ENCODE measurements at places on chromosomes 6 and 20.

DNA sequence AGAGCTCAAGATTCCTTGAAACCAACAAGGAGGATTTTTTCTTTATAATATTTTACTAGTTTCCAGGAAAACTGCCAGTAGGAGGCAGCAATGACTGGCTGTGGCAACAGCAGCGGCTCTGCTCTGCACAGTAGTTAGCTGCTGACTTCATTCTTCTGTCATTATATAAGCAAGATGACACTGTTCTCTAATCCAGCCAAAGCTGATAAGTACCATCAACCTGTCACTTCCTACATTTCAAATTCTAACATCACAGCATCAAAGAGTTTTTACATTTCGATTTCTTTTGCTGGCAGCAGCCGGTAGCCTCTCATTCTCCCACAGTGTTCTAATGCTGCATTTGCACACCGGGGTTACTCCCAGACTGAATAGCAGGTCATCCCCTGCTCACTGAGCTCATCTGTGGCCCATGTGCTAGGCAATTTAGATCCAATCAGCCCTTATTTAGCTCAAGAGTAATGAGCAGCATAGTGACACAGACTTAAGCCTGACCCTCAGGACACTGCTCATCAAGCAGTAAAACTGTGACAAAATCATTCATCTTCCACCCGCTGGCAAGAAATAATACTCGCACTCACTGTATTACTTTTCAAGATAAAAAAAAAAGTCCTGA, 67.8 kb downstream of the MMS22L start:
- peak; percentile 88 for DNase-seq

DNA sequence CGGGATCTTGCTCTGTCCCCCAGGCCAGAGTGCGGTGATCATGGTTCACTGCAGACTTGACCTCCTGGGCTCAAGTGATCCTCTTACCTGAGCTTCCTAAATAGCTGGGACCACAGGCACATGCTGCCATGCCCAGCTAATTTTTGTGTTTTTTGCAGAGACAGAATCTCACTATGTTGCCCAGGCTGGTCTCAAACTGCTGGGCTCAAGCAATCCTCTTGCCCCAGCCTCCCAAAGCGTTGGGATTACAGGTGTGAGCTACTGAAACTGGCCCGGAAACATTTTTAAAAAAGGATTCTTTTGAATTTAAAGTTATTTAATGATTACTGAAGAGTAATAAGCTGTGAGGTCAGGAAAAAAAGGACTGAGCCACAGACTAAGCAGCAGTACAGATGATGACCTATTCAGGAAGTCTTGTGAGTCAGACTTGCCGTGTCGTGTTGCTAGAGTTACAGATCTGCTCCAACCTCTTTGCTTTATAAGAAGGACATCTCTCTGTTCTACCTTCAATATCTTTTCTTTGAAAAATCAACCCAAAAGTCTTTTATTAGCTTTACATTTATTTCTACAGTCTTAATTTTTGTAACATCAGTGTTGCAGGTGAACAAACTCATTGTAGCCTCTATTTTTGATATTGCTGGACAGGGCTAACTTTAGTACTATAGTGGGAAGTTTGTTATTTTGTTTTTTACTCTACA, 108.7 kb downstream of the NCOA3 start:
- DNase-seq = peak; percentile 94

DNA sequence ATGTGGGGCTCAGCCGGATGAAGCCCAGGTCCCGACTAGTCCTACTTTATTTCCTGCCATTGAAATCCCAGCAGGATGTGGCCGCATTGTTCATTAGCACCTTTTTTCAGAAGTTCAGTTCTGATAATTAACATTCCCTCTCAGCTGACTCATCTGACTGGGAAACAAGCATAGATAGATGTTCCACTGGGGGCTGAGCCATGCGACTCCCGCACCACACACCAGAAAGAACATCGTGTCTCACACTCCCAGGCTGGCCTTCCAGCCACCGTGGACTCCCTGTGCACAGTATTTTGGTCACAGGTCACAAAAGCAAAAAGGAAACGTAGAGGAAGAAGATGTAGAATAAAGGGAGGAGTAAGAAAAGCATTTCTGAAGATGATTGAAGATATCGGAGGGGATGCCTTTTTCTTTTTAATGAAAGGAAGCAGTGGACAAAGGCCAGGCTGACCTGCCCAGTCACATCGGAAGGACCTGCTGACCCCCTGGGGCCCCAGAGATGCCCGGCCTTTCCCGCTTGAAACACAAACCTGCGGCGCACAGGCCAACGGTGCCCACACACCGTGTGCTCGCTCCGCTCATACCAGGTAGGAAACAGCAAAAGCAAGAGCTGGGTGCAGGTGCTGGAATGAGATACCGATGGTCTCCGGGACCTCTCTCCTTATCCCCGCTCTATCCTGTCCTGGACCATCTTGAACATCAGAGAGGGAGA, 11.8 kb downstream of the RPS6KA2 start:
- peak; percentile 64 for DNase-seq

DNA sequence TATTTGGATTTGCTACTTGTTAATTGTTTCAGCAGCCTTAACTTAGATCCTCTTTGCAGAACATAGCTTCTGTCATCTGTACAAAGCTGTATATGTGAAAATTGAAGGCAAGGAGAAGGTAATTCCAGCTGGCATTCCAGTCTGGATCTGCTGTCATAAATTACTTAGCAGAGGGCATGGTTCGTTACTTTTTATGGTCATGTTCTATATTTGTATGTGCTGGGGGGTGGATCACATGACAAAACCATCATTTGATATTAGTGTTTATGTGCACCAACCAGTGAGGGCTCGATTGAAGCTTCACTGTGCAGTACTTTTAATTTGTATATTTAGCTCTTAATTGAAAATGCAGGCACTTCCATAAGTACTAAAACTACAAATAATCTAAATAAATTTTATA, 80.2 kb downstream of the CAP2 start:
- no peak for DNase-seq

DNA sequence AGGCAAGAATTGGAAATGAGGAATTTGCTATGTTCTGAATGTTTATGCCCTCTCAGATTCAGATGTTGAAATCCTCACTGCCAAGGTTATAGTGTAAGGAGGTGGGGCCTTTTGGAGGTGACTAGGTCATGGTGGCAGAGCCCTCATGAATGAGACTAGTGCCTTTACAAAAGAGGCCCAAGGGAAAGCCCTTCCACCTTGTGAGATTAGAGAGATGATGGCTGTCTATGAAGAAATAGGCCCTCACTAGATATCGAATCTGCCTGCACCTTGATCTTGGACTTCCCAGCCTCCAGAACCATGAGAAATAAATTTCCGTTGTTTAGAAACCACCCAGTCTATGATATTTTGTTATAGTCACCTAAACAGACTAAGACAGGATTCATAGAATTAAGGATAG, 10.4 kb downstream of the ASIP start:
- DNase-seq = no peak

DNA sequence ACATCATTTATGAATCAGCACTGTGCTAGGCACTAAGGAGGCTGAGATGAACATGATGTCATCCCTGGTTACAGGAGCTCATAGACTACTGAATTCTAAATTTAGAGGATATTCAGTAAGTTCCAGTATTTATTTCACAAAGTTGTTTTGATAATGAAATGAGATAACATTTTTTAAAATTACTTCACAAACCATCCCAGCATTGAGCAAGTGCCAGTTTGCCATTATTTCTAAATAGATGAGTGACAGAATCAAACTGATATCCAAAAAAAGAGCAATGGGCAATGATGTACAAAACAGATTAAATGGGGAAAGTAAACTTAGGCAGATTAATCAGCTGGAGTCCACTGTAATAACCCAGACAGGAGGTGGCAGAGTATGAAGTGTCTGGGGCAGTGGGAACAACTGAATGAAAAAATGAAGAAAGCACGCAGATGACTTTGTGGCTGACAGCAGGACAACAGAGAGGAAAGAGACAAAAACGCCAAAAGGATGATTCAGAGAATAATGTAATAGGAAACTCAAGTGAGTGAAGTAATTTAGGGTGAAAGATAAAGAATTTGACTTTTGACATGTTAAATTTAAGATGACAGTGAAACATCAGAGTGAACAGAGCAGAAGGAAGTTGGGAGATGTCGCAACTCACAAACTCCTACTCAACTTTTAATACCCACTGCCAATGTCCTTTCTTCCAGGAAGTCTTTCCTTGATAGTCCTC, 70.2 kb downstream of the RCAN2 start:
- DNase-seq = peak; percentile 58

DNA sequence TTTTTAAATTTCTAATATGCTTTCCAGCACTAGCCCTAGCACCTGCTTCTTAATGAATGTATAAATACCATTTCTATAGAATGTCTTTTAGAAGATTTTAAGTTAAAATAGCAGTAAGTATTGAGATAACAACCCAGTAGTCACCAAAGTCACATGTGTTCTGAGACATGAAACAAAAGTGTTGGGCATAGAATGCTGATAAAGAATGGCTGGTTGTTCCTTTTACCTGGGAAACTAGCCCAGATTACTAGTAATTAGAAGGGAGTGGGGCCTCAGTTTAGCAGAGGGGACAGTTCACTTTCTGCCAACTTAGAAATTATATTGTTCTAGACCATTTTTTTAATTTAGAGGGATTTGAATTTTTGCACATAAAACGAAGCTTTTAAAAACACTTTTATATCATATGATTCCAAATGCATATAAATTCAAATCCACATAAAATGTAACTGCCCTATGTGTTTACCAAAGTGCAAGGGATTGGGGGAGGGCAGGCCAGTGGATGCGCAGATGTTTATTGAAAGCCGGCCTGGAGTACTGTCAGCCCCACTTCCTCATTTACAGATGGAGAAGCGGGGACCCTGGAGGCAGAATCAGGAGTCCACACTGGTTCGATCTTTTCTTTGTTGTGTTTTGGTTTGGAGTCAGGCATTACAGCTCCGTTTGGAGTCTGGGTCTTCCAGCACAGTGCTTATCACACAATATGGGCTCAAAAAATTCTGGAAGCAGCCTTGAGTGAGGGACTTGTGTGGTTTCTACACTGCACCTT, 139.8 kb downstream of the ZDHHC14 start:
- DNase-seq = no peak

GRCh38 chr6:80143419-80143937, 37.0 kb downstream of the BCKDHB start:
- peak; percentile 90 for DNase-seq

DNA sequence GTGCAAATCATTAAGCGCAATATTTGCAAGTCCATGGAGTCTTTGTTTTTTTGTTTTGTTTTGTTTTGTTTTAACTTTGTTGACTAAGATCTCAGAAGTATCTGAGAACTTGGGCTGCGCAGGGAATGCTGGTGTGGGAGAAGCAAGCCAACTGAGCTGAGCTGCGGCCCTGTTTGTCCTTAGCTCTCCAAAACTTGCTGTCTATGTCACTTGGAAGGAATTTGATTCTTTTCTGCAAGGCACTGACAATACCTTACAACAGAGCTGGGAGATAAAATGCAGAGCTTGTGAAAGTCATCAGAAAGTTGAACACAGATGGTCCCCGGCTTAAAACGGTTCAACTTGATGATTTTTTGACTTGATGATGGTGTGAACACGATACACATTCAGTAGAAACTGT, 5.4 kb downstream of the SLC22A23 start:
- peak; percentile 56 for DNase-seq

GRCh38 chr20:63223121-63223825, 7.3 kb upstream of the YTHDF1 start:
- peak; percentile 51 for DNase-seq

- peak; percentile 35 for DNase-seq
These were observed 22.4 kb upstream of the RIMS4 start for GRCh38 chr20:44832724-44833123.

GRCh38 chr6:90484385-90484784, 102.5 kb downstream of the MAP3K7 start:
- DNase-seq = no peak

GRCh38 chr6:145116591-145117178, 618.6 kb downstream of the EPM2A start:
- no peak for DNase-seq

GRCh38 chr6:116476002-116476678, 15.0 kb downstream of the CALHM6 start:
- no peak for DNase-seq

DNA sequence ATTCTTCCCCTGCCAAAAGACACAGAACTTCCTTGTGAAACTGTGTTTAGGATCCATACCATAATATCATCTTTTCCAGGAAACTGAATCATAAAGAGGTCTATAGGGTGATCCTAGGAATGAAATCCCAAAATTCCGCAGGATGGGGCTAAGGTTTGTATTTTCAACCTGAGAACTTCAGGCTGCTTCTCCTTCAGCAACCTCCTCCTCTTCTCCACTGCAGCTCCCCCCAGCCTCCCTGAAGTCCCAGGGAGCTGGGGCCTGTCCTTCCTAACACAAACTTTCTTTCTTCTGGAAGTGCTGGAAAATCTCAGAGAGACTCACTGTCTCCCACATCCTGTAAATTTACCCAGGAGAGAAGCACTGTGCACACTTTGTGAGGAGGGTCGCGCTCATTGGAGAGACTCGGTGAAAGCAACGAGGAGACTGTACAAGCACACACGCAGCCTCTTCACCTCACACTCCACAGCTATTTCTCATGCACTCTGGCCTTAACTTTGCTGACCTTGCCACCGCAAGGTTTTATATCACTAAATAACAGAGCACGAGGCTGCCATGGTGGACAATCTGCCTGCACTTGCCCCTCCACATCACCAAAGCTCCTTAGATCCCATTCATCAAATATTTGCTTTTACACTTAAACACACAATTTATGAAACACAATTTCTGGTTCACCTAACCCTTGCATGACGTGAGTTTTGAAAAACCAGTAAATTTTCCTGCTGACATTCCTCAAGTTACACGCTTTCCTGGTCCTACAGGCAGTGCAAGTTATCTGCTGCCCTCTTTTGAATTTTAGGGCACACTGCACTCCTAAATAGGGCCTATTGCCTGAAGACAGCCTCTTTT, 14.3 kb downstream of the ID4 start:
- peak; percentile 84 for DNase-seq

DNA sequence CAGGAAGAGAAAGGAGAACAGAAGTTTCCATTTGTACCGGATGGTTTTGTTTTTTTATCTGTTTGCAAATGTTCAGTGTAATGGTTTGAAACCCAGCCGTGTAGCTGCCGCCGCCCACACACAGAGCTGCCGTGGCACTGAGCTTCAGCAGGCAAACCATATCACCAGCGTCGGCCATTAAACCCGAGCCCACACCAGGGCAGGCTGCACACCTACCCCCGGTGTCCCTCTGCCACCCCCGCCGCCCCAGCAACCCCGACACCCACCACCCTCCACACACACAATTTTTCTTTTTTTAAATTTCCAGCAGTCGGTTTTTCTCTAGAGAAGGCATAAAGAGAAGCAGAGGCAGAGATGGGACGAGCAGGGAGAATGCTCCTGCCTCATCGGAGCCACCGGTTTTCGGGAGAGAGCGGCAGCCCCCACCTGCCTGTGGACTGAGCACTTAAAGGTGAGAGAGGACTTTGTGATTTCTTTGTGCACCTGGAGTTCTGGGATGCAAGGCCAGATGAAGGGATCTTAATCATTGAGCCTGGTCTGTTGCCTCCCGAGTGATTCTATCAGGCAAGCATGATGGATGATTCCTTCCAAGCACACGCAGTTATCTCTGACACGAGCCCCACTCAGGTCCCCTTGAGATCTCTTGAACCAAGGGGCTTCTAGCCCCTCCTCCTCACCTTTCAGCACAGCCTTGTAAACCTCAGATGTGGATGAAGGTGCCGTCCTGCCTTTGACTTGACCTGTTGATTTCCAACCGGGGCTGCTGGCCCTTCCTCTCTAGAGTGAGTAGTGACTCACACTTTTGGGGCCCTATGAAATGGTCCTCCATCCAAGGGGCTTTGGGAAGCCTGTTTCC, 17.5 kb upstream of the ZNF831 start:
- DNase-seq = no peak

- peak; percentile 32 for DNase-seq
These were observed 86.9 kb downstream of the TCP11 start for GRCh38 chr6:35054106-35054742.

GRCh38 chr6:52649536-52650160, 21.3 kb upstream of the TMEM14A start:
- peak; percentile 59 for DNase-seq

GRCh38 chr20:38599410-38599882, 2.2 kb upstream of the ARHGAP40 start:
- no peak for DNase-seq

Measured in GM23248 (cell line).